ENCODE measurements at places on chromosomes 12 and 14.

- no peak for DNase-seq
Measured at GRCh38 chr12:121365416-121366062, 13.3 kb upstream of the ANAPC5 start.

- no peak for DNase-seq
Measured at GRCh38 chr12:55955800-55956508, 9.9 kb downstream of the PMEL start.

DNA sequence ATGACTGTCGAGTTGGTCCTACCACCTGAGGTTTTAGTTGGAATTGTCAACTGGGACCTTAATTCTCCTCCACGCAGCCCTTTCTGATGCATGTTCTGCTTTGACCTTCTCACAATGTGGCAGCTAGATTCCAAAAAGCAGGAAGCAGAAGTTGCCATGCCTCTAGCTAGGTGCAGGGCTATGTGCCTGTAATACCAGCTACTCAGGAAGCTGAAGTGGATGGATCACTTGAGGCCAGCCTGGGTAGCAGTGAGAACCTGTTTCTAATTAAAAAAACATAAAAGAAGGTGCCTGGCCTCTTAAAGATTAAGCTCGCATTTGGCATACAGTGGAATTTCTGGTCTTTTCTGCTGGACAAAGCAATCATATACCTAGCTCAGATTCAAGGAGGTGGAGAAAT, 77.1 kb downstream of the FGD4 start:
- DNase-seq: no peak

DNA sequence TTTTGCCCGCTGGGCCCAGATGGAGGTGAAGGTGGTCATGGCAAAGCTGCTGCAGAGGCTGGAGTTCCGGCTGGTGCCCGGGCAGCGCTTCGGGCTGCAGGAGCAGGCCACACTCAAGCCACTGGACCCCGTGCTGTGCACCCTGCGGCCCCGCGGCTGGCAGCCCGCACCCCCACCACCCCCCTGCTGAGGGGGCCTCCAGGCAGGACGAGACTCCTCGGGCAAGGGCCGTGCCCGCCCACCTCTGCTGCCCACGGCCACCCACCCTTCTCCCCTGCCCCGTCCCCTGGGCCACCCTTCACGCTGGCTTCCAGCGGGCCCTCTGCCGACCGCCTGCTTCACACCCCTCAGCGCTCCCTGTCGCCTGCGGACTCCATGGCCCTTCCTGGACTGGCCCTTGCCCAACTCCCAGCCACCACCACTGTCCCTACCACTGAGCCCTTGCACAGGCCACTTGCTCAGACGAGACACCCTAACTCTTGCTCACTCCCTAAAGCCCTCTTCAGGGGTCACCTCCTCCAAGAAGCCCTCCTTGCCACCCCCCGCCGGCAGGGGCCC, 42.5 kb downstream of the CYP46A1 start:
- no peak for DNase-seq

DNA sequence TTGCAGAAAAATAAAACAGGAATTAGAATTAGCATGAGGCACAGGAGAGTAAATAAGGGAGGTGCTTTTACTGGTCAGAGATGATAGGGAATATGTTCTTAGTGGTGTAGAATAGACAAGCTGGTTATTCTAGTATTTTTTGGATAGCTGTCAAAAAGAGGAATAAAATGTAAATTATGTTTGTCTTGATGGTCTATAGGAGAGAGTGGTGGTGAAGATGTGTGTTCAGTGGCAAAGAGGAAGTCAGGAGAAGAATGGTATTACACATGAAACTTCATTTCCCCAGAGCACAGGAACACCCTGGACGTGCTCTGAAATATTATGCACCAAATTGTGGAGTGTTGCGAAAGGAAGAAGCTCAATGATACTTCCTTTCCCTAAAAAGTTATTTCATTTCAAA, 27.8 kb downstream of the MUCL1 start:
- no peak for DNase-seq

- no peak for DNase-seq
Measured at GRCh38 chr12:53518381-53518780, 11.1 kb upstream of the NPFF start.

- DNase-seq: no peak
Measured at GRCh38 chr12:121513464-121514183, 67.2 kb downstream of the KDM2B start.

DNA sequence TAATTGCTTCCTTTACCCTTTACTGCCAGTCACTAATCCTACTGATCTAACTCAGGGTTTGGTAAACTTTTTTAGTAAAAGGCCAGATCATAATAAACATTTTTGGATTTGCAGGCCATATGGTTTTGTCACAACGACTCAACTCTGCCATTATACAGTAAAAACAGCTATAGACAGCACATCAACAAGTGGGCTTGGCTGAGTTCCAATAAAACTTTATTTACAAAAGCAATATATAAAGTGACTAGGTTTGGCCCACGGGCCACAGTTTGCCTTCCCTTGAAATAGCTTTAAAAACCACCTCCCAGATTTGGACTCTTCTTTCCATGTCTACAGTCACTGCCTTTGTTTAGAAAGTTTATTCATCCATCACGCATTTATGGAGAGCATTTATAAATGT, 146.9 kb downstream of the NTF3 start:
- no peak for DNase-seq

GRCh38 chr12:48973941-48974673, 2.6 kb upstream of the WNT10B start:
- no peak for DNase-seq

- no peak for DNase-seq
Measured at GRCh38 chr12:9333161-9333560, 125.0 kb upstream of the PZP start.

GRCh38 chr12:4153343-4153892, 120.1 kb upstream of the CCND2 start:
- DNase-seq: peak; percentile 75

DNA sequence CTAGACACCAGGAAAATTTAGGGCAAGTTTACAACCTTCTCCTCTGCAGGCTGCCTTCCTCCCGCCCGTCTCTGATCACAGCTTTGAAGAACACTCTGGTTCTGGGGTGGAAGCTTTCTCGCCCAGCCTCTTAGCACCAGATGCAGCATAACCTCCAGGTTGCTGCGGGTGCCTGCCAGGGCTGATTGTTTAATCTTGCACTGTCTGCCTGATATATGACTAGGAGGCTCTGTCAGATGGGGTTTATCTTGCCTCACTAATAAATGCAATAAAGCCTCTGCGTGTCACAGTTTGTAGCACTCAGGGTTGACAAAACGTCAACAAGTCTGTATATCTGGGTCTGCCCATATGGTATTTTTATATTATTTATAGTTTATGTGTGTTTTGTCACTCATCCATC, 388.2 kb downstream of the FUT8 start:
- DNase-seq: no peak

DNA sequence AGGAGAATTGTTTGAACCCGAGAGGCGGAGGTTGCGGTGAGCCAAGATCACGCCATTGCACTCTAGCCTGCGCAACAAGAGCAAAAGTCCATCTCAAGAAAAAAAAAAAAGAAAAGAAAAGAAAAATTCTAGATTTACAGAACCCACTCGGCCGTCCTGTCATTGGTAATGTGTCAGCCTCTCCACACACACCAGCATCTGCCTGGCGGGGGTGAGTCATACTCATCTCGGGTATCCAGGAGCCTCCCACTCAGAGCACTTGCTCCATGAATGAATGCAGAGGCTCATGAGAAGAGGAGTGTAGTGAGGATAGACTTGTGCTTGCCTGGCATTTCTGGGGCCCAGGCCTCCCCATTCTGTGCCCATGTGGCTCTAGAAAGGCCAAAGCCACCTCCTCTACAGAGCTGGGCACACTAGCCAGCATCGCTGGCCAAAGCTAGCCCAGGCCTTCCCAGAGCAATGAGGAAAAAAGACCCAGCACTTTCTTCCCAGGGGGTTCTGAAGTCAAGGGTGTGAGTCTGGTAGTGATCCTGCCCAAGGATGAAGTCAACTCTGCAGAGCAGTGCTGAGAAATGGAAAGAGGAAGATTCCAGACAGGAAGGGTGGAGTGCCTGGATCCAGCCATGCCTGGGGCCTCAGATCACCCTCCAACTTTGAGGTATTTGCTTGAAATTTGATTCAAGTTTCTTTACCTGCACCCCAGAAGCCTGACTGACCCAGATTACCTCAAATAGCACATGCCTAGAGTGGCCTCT, 31.2 kb upstream of the KLC1 start:
- DNase-seq: no peak

- DNase-seq: no peak
Measured at GRCh38 chr12:22276867-22277266, 57.6 kb downstream of the ST8SIA1 start.

DNA sequence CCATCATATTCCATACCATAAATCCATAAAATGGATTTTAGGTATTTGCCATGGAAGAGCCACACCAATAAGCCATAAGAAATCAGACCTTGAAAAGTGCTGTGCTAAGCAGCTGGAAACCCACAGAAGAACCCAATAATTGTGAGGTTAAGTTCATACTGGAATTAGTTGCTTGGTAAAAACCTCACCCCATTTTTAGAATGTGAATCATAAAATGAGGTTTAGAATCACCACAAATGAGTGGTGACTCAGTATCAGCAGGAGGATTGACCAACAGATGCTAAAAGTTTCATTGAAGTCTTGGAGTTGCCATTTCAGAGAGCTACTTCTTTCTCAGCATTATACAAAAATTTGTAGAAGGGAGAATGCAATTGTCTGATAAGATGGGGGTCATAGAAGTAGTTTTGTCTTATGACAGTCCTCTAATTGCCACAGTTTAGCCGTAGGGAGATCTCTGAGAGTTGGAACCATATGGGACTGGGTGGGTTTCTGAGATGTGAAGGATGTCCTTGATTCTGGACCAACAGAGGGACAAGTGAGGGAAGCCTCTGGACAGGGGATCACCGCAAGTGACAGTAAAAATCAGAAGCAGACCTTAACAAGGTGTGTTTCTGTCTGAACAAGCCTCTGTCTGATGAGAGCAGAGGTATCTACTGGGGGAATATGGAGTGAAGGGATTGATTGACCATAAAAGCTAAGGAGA, 1.4 kb upstream of the STON2 start:
- DNase-seq: no peak

- no peak for DNase-seq
Measured at GRCh38 chr12:77559400-77560074, 271.2 kb upstream of the NAV3 start.

GRCh38 chr14:80498533-80498932, 287.2 kb upstream of the DIO2 start:
- no peak for DNase-seq

DNA sequence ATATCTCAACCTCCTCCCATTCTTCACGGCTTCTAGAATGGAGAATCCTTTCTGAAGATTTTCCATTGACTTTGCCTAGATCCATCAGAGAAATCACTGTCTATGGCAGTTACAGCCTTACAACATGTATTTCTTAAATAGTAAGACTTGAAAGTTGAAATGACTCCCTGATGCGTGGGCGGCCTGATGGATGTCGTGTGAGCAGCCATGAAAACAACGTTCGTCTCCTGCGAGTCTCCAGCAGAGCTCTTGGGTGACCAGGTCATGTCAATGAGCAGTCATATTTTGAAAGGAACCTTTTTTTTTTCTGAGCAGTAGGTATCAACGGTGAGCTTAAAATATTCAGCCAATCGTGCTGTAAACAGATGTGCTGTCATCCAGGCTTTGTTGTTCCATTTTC, 139.9 kb upstream of the C14orf180 start:
- DNase-seq: no peak

GRCh38 chr14:53391156-53391555, 238.0 kb upstream of the DDHD1 start:
- DNase-seq: no peak

- no peak for DNase-seq
Measured at GRCh38 chr12:94418517-94418916, 41.1 kb downstream of the CEP83 start.

GRCh38 chr14:61341275-61342206, 20.2 kb downstream of the PRKCH start:
- DNase-seq: no peak

DNA sequence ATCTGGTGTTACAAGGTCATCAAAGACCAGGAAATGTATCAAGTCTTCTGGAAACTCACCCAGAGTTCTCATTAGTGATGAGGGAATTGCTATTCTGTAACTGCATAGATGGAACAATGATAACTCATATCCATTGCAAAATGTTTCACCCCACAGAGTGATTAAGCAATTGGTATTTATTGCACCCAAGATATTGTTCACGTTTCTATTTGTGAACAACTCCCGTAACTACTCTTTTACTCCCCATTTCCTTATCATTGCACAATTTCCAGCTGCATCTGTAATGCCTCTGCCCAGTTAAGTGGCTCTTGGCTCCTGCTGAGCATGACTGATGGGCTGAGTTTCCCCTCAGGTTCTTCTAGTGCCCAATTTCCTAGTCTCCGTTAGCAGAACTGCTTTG, 108.7 kb upstream of the PRICKLE1 start:
- DNase-seq: no peak

All from stimulated activated CD8-positive, alpha-beta memory T cell treated with anti-CD3 and anti-CD28 coated beads, Interleukin-15, amount 100 ng/mL, for 48 hours (primary cell).